ENCODE measurements at places on chromosomes 3 and 15.

DNA sequence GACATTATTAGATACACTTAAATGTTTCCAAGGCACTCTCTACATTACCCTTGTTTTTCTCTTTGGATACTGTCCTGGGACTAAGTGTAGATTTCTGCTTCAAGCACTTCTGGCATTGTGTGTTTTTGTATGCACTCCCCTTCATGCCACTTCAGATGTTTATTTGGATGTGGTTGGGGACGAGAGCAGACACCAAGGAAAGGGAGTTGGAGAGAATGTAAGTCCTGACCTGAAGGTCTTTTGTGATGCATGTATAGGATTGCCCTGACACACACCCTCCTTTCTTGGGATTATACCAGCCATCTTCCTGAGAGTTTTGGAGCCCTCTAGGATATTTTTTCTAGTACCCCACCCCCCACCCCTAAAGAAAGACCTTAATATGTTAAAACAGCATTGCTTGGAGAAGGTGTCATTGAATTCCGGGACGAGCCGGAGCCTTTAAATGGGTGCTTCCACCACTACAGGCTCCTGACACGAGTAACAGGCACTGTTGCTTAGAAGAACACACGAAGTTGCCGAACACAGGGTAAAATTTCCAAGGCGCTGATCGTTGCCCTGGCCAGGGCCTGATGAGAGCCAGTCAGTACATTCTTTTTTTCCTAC is 22.7 kb downstream of the PSMD6 start:
- no peak for DNase-seq

DNA sequence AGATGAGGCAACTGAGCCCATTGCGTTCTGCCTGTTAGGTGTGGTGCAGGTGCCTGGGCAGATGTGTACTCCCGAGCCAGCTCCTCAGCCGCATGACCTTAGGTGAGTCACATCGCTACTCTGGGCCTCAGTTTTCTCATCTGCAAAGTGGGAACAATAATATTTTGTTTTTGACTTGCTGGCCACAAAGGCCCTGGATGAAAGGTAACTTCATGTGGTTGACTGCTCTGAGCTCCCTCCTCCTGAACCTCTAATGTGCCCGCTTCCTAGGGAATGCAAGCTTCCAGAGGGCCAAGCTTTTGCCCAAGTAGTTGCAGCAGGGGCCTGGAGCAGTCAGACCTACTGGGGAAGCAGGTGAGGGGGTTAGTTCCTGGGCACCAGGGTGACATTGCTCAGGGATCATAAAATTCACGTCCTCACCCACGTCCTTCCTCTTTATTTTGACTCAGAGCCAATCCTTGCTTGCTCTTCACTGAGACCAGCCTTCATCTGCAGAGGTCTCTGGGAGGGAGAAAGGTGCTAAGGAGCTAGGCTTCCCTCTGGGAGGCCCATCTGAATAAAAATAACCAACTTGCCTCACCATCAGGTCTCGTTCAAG is 149.0 kb upstream of the TLE3 start:
- no peak for DNase-seq

DNA sequence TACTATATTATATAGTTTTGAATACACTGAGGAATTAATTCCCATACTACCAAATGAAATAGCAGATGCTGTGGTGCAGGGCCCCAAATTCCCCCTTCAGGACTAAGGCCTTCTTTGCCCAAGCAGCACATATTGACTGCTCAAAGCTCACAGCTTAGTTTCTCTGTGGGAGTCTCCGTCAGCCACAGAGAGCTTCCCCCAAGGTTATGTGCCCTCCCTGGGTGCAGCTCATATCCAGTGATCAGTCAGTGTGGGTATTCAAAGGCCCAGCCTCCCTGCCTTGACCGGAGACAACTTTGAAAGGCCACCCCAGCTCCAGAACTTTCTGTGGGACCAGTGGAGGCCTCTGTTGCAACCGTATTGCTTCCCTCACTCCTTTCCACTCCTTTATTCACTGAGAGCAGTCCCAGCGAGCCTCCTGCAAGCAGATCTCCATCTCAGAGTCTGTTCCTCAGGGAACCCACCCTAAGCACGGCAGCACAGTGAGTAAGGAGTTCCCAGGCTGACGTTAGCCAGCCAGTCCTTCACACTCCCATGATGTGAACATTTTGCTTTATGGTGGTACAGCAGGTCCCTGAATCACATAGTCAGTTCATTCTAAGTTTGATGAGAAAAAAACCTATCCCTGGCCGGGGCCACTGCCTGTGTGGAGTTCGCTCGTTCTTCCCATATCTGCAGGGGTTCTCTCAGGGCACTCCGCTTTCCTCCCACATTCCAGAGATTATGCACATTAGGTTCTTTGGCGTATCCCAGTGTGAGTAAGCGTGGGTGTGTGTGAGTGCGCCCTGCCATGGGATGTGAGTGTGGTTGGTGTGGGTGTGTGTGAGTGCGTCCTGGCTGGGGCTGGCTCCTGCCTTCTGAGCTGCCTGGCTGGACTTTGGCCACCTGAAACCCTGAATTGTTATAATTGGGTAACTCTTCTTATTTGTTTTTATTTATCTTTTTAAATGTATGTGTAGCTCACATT is 64.4 kb upstream of the PPARG start:
- peak; percentile 42 for DNase-seq

- DNase-seq, result no peak
Observed at GRCh38 chr3:118527514-118528044, 507.1 kb downstream of the IGSF11 start.

DNA sequence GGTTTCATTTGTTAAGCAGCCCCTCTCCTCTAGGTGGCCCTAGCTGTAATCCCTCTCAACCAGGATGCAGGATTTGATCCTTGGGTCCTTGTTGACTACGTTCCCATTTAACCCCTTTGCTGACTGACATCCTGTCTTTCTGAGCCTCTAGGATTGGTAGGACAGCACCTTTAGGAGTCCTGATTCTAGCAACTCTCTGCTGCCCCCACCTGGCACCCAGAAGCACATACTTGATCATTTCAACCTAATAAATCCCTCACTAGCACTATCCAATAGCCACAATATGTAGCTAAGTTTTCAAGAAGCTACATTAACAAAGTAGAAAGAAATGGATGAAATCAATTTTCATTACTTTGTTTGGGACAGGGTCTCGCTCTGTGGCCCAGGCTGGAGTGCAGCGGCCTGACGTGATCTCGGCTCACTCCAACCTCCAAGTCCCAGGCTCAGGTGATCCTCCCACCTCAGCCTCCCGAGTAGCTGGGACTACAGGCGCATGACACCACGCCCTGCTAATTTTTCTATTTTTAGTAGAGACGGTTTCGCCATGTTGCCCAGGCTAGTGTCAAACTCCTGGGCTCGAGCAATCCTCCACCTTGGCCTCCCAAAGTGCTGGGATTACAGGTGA is 28.3 kb downstream of the RSL24D1 start:
- peak; percentile 55 for DNase-seq

GRCh38 chr15:41483519-41483918 is 10.2 kb upstream of the ITPKA start:
- DNase-seq, result no peak

DNA sequence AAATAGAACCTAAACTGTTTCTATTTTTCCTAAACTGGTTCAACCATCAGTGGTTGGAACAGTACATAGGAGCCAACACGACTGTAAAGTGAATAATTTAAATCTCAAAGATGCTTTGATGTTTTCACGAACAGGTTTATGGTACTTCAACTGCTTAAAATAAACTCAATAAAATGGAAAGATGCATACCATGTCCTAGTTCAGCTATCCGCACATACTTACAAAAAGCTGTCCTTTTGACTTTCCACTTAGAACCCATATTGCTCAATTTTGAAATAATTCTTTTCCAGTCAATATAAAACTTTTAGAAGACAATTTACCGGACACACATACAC is 902 bp downstream of the CMTM6 start:
- no peak for DNase-seq

DNA sequence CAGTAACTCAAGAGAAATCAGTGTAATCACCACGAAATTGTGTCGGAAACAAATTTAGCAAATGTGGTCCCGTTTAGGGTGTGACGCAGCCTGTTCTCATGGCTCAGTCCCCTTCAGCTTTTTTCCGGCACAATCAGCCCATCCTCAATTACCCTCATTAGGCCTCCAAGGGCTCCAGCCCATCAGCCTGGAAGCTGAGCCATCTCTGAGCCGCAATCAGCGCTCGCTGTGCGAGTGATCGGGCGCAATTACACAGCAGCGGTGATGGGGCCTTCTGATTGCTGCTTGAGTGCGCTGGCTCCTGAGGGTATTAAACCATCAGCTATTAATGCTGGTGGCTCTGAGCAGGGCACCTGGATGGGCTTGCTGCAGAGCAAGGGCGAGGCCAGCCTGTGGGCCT is 55.6 kb downstream of the PLXNA1 start:
- DNase-seq, result no peak

- no peak for DNase-seq
Observed at GRCh38 chr3:119211803-119212202, 28.9 kb downstream of the B4GALT4 start.

DNA sequence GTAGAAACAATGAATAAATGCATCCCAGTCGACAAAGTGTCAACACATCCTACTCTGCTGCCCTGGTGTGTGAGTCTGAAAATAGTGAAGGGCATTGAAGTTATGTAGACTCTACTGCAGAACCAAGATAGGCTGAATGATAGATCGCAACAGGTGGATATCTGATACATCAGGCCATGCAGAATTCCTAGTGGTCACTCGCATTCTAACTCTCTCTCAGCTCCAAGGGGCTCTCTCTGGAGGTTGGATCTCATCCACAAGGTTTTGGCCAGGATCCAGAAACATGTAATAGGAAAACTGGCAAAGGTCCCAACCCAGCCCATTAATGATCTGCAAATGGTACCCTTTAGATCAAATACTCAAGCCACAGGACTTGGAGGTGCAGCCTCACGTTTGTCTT is 514.1 kb downstream of the MAGI1 start:
- DNase-seq, result no peak

GRCh38 chr3:185503521-185503920 is 4.7 kb upstream of the TMEM41A start:
- DNase-seq, result no peak

- DNase-seq, result no peak
Observed at GRCh38 chr3:114903213-114903612, 243.9 kb downstream of the ZBTB20 start.

GRCh38 chr3:66138336-66139313 is 82.2 kb upstream of the SLC25A26 start:
- DNase-seq, result peak; percentile 67

GRCh38 chr3:52333869-52334557 is 17.9 kb downstream of the DNAH1 start:
- DNase-seq, result peak; percentile 13

DNA sequence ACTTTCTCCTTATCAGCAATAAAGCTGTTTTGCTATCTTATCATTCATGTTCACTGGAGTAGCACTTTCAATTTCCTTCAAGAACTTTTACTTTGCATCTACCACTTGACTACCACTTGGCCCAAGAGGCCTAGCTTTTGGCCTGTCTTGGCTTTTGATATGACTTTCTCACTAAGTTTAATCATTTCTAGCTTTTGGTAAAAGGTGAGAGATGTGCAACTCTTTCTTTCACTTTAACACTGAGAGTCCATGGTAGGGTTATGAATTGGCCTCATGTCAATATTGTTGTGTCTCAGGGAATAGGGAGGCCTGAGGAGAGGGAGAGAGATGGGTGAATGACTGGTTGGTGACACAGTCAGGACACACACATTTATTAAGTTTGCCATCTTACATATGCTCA is 31.0 kb upstream of the FAM3D start:
- DNase-seq, result no peak

DNA sequence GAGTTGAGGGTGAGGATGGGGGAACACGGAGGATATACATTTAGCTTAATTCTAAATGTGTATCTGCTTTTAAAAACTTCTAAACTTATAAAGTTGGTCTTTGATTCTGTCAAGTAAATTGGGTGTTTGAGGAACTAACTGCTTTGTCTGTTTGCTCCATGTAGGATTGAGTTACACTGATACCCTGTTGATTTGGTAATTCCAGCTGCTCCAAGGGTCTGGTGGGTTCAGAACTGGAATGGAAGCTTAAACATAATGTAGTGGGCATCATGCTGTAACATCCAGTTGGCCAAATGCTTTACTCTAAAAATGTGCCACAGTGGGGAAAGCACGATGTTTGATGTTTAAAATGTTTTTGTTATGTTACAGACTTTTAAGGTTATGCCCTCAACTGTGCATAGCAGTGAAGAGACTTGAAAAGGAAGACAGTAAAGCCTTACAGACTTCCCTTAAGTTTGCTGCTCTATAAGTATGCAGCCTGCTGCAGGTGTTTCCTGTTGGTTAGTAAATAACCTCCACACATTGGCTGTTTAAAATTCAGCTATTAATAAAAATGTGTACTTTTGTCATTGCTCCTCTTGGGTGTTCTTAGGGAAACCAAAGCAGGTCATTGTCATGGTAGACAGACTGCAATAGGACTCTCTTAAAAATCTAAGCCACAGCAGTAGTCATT is 5.9 kb upstream of the EDEM1 start:
- DNase-seq, result no peak

GRCh38 chr15:80191897-80192595 is 39.2 kb downstream of the FAH start:
- DNase-seq, result no peak

GRCh38 chr3:8900869-8901268 is 62.4 kb downstream of the RAD18 start:
- no peak for DNase-seq

DNA sequence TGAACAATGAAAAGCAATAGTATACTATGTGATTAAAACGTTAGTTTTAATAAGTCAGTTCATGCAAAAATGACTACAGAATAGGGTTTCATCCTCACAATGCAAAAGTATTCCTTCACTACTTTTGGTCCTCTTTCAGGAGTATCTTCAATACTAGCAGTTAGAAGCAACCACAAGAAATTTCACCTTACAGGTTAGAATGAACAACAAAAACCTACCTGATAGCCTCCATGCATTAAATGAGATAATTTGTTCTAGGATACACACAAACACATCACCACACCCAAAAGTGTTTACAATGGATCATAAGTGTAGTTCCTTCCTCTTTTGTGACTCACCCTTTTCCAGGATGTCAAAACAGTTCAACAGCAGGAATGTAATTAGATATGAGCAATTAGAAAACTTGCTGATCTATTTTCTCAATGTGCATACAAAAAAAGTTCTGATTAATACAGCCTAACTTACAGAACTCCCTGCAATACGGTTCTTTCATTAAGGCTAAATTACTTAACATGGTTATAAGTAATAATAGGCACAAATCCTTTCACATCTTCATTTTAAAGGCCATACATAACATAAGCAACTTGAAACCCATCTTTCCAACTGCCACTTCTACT is 21.6 kb downstream of the UACA start:
- DNase-seq, result peak; percentile 37

DNA sequence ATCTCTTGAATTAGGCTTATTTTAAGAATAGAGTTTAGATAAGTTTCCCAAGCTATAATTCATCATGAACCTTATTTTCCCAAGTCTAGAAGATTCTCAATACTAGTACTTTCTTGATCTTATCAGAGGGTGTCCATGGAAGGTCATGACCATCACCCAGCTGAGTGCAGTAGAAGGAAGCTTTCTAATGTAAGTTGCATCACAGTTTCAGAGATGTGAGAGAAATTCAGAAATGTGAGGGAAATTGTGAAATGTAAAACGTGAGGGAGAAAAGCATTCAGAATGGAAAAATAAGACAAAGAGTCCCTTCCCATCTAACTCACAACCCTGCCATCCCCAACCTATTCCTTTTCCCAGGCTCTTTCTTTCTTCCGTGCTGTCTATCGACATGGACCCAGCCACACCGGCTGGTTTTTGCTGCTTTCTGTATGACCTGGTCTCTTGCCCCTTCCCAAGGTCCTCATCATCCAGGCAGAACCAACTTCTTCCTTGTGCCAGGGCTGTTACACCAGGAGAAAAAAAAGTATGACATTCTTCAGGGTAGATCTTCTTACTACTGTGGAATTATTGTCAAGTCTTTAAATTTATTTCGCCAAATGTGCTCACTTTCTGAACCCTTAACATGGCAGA is 6.7 kb downstream of the CAPN3 start:
- DNase-seq, result no peak
